ENCODE measurements at places on chromosomes 12 and 14.

- no peak for DNase-seq
Measured at GRCh38 chr14:94139006-94139405, 9.6 kb upstream of the IFI27L2 start.

GRCh38 chr14:41570415-41571155, 36.1 kb upstream of the LRFN5 start:
- DNase-seq: no peak

GRCh38 chr12:68326716-68327115, 5.4 kb downstream of the MDM1 start:
- no peak for DNase-seq

DNA sequence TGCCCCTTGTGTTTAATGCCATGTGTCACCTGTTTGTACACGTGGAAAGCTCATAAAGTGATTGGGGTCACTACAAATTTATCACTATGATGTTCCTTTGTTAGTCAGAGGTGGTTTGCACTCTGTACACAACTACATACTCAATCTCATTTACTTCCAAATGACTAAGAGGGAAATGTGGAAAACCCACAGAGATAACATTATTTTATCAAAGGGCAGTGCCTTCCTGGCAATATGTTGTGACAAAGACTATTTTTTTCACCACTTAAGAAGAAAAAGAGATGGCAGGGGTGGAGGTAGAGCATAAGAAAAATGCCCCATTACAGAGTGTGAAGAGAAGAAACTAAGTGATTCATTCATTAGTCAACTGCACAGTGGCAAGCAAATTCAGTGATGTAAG, 1064.1 kb upstream of the FLRT2 start:
- DNase-seq: no peak

DNA sequence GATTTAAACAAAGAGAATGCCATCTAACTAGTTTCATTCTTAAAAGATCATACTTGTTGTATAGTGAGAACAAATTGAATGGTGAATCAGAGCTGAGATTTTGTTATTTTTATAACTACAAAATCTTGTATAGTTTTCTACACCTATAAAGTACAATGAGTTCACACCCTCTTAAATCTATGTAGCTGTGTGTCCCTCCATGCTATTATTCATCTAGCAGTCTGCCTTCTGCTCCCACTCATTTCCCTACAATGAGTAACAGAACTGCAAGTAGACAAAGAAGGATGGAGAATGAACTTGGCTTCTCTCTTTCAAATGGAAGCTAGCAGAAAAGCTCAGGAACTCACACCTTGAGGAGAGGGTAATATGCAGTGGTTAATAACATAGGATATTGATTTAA, 7.1 kb downstream of the IFNG-AS1 start:
- DNase-seq: no peak

DNA sequence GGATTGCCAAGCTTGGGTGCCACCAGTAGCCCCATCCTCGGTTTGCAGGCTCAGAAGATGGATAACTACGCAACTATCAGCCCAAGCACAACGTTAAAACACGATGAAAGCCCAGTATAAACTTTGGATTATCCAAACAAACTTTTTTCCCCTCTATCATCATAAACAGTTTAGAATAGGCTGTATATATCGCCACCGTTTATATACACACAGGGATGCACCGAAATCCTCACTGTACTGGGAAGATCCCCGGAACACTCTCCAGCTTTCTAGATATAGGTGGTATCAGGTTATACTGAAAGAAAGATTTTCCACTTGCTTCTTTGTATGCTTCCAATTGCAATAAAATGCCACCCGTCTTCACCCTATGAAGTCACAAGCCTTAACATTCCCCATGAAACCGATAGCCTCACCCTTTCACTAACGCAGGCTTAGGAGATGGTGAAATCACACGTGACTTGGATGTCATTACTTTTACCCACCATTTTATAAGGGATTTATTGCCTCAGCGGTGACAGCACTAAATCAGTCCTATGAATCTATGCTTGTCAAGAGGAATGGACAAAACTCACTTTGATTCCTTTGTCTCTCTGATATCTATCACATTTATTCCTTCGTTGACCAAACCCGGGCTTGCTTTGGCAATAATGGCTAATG, 207.6 kb upstream of the FOXN3 start:
- no peak for DNase-seq

GRCh38 chr14:97854918-97855317, 1057.7 kb downstream of the VRK1 start:
- no peak for DNase-seq

- no peak for DNase-seq
Measured at GRCh38 chr12:42402821-42403411, 76.9 kb downstream of the PPHLN1 start.

- DNase-seq: no peak
Measured at GRCh38 chr12:79678306-79678705, 12.5 kb downstream of the PAWR start.

GRCh38 chr14:51620056-51620455, 31.7 kb upstream of the FRMD6 start:
- no peak for DNase-seq

GRCh38 chr12:20213723-20214625, 154.4 kb upstream of the PDE3A start:
- DNase-seq: no peak

DNA sequence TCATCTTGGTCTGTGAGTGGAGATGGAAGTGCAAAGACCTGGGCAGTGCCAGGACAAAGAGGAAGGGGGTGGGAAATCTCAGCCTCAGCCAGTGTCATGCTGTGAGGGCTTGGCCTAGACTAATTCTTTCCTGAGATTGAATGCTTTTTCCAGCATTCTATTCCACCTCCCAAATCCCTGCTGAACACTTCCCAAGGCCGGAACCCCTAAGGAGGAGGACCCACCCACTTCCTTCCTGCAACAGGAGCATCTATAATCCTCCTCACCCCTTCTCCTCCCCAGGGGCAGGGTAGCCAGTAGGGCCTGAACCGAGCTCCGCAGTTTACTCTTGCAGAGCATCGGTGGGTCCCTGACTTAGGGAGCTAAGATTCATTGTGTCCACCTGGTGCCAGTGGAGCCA, 3.2 kb downstream of the PLEKHD1 start:
- DNase-seq: no peak

Data from HFF-Myc (cell line).